ENCODE measurements at places on chromosomes 3 and 15.

- DNase-seq: no peak
Measured at GRCh38 chr3:8539419-8539818, 37.8 kb downstream of the LMCD1 start.

DNA sequence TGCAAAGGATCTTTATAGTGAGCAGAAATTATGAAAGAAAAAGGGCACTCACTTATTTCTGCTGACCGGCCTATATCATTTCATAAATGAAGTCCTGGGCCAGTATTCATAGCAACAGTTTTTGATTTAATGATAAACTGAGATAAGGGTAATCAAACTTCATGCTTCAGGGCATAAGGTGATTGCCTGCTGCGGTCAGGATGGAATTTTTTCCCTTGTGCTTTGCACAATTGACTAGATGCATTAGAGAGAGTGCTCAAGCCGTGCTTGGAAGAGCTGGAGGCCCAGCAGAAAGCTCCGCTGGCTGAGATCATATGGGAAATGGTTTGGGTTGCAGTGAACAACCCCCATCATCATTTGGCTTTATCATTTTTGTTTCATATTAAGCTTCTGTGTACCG lies 10.4 kb downstream of the SEMA6D start:
- DNase-seq: no peak

GRCh38 chr15:59438625-59439290 lies 772 bp downstream of the FAM81A start:
- DNase-seq: peak; percentile 55

DNA sequence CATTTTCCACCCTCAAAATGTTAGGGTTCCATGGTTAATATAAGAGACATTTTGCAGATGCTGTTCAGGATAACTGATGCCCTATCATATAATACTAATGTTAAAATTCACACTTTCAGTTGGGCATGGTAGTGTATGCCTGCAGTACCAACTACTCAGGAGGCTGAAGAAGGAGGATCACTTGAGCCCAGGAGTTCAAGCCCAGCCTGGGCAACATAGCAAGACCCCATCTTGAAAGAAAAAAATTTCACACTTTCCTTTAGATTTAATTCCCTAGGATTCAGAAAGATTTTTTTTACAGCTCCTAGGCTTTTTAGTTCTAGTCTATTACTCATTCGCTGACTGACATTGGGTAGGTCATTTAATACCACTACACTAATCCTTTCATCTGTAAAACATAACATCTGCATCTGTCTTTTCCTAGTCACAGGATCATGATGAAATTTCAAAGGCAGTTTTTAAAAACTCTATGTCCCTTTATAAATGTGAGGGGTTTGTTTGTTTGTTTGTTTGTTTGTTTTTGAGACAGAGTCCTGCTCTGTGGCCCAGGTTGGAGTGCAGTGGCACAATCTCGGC lies 103.7 kb downstream of the MYO5A start:
- DNase-seq: no peak
